ENCODE measurements at places on chromosomes 3 and 15. TPM values are rescaled to one million over a fixed set of nuclear protein-coding genes. Genes with fewer than 3 reads are reported as not detected.

The CAMK2N2 gene
- 0.14 TPM for total RNA-seq

The PTH1R gene
- total RNA-seq: 0.28 TPM

The ABHD6 gene
- 8.8 TPM for total RNA-seq

The PSMD6 gene
- 92.4 TPM for total RNA-seq

The CTDSPL2 gene
- 63.1 TPM for total RNA-seq

The ARGFX gene
- not detected for total RNA-seq

The HYAL1 gene
- total RNA-seq: 1.6 TPM

The GRIP2 gene
- 0.55 TPM for total RNA-seq

The GABRB3 gene
- total RNA-seq: 0.71 TPM

The USP50 gene
- 0.28 TPM for total RNA-seq

The STARD5 gene
- total RNA-seq: 11.8 TPM

The ZPLD1 gene
- total RNA-seq: 0.28 TPM

The GPR87 gene
- total RNA-seq: not detected

The TARS3 gene
- 15.2 TPM for total RNA-seq

The RASA2 gene
- total RNA-seq: 7.4 TPM

The HIGD2B gene
- not detected for total RNA-seq

The TTLL13 gene
- total RNA-seq: 0.14 TPM

The ENTPD3 gene
- total RNA-seq: 0.14 TPM

The HGD gene
- total RNA-seq: 0.71 TPM

The ADCY5 gene
- total RNA-seq: 0.46 TPM

The A4GNT gene
- not detected for total RNA-seq

The ESYT3 gene
- total RNA-seq: 0.28 TPM

The CPEB1 gene
- 13.7 TPM for total RNA-seq

The AGBL1 gene
- not detected for total RNA-seq

The POTEB3 gene
- total RNA-seq: not detected

The ALDH1L1 gene
- under 0.01 TPM for total RNA-seq

The ZNF80 gene
- not detected for total RNA-seq

The NEO1 gene
- 45.1 TPM for total RNA-seq

The GRK7 gene
- not detected for total RNA-seq

The CLN6 gene
- 5.0 TPM for total RNA-seq

The MKRN3 gene
- 1.4 TPM for total RNA-seq

The STAG1 gene
- total RNA-seq: 45.8 TPM

The CHL1 gene
- 2.6 TPM for total RNA-seq

The GHSR gene
- not detected for total RNA-seq

The GP9 gene
- not detected for total RNA-seq

The ZFAND6 gene
- total RNA-seq: 121 TPM

The LRRIQ4 gene
- not detected for total RNA-seq

The SLC15A2 gene
- 0.14 TPM for total RNA-seq

The MESP1 gene
- total RNA-seq: 0.28 TPM

The H1-8 gene
- not detected for total RNA-seq

The ARID3B gene
- total RNA-seq: 1.4 TPM

The VEPH1 gene
- 98.0 TPM for total RNA-seq

The P3H2 gene
- total RNA-seq: 11.1 TPM

The GOLGA8O gene
- 0.85 TPM for total RNA-seq

The MAP3K13 gene
- total RNA-seq: 11.9 TPM

The ABI3BP gene
- total RNA-seq: 1.3 TPM

The DISP2 gene
- 0.09 TPM for total RNA-seq

The AMOTL2 gene
- total RNA-seq: 92.3 TPM

The FETUB gene
- total RNA-seq: not detected

The SIDT1 gene
- total RNA-seq: under 0.01 TPM

The IL16 gene
- 1.6 TPM for total RNA-seq
